ENCODE measurements at places on chromosomes 11 and 22.

GRCh38 chr11:87600938-87601337, 563.2 kb downstream of the TMEM135 start:
- DNase-seq, result peak; percentile 64

- peak; percentile 32 for DNase-seq
Observed at GRCh38 chr11:74822170-74822569, 73.5 kb downstream of the RNF169 start.

GRCh38 chr22:25764270-25765015, 22.5 kb downstream of the MYO18B start:
- DNase-seq, result no peak

- no peak for DNase-seq
Observed at GRCh38 chr22:34975721-34976120, 90.2 kb upstream of the ISX start.

DNA sequence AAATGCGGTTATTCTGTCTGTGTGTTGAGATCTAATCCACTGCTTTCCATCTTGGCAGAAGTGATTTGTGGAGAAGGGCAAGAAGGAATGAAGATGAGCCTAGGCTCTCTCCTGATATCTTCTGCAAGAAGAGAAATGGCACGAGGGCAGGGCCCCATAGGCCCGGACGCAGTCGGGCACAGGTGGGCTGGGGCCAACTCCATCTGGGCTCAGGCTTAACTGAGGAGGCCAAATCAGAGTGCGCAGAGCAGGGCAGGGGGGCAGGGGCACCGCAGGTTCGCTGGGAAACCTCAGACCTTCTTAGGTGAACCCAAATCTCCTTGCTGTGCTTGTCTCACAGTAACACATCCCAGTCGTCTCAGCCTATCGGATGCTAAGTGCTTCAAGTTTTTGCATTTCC, 32.8 kb upstream of the BID start:
- no peak for DNase-seq

GRCh38 chr11:72730243-72730642, 22.0 kb downstream of the ARAP1 start:
- no peak for DNase-seq

- DNase-seq, result no peak
Observed at GRCh38 chr11:1177020-1177770, 19.4 kb downstream of the MUC5AC start.

DNA sequence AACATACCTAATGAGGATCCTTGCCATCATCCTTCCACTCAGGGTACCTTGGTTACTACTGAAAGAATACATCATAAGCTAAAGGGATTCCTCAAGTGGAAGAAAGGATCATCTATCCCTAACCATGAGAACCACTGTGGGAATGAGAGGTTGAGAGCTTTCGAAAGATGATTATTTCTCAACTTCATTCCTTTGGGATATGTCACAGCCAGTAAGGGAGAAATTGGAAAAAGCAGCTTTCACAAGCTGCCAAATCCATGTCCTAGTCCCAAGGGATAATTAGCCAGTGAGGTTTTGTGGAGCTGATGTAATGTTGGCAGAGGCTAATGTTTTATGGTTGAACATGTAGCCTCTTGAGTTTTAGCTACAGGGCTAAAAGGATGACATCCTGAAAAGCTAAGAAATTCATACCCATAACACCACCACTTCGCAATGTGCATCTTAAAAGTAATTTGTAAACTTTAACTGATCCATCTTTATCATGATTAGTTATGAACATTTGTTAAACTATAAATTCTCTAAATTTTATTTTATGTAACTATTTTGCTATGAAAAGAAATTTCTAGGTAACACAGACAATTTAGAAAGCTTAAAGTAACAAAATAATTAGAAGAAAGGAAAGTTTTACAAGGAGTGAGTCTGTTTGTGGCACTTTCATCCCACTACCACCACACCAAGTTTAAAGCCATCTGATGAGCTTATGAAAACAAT, 123.9 kb downstream of the MRTFA start:
- peak; percentile 100 for DNase-seq

GRCh38 chr11:128238521-128239265, 348.7 kb downstream of the ETS1 start:
- no peak for DNase-seq

DNA sequence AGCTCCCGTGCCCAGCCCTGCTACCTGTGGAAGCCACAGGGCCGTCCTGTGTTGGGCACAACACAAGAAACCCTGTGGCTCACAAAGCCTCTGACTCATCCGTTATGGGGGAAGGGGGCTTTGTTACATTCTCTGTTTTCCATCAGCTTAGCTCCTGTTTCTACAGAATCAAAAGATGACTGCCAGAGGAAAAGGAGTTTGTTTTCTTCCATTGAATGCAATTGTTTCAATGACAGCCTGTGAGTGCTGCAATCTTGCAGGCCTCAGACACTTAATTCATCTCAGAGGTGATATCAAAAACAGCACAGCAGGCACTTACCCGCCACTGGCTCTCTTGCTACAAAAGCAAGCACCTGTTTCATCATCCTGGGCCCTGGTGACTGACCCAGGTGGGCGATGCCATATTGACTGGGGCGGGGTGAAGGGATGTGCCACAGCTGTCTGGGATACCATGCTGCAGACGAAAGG, 194.3 kb downstream of the OPCML start:
- DNase-seq, result no peak

GRCh38 chr22:26751217-26751616, 93.8 kb downstream of the MIAT start:
- DNase-seq, result peak; percentile 30

DNA sequence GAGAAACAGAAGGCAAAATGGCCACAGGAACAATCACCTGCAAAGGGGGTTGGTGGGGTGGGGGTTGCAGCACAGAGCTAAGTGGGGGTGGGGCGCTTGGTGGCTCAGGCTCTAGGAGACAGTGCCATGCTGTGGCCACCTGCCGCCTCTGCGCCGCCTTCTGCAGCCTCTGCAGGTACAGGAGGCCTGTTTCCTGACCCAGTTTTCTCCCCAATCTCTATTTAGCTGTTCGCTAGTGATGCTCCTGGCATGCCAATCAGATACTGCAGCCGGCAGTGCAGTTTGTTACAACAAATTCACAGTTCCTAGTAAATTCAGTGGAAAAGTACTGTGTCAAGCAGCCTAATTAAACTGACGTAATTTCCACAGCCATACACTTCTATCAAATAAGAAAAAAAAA, 106.4 kb downstream of the SERGEF start:
- no peak for DNase-seq

DNA sequence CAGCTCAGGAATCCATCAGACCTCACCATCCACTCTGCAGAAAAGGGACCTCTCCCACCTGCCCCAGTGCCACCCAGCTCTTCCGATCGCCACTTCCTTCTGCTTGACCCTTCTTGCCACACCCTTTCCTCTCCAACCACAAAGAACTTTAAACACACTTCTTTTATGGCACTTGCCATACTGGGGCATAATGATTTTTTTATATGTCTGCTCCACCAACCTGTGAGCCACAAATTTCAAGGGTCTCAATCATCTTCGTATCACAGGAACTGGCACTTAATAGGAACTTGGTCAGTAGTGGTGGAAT, 11.7 kb upstream of the MYH9 start:
- DNase-seq, result no peak

- peak; percentile 43 for DNase-seq
Observed at GRCh38 chr11:122267602-122268001, 151.6 kb upstream of the BLID start.

- no peak for DNase-seq
Observed at GRCh38 chr11:66333896-66334604, 2.2 kb downstream of the RIN1 start.

DNA sequence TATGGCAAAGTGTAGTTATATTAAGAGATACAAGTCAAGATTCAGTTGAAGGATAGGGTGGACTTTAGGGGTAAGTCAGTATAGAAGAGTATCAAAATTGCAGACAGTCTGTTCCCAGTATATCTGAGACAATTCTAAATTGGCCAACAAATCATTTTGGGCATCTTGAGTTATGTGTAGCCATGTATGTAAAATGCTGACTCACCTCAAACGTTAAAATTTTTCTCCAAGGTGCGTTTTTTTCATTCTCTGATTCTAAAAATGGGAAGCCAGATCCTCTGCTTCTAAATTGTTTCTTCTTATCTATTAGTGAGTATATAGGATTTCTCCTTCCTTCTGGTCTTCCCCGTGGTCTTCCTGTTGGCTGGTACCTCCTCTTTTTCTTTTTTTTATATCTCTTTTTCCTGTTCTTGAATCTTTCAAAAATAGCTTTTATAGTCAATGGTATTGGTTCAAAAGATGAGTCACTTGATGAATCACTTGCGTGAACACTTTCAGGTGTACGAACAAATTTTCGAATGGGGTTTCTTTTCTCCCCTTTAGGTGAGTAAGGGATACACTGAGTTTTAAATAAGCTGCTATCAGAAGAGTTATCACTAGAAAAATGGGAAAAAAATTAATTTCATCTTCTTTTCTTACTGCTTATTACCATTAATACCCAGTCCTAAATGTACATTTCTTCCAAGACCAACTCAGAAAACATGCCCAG, 3.2 kb downstream of the TAF1D start:
- DNase-seq, result no peak

DNA sequence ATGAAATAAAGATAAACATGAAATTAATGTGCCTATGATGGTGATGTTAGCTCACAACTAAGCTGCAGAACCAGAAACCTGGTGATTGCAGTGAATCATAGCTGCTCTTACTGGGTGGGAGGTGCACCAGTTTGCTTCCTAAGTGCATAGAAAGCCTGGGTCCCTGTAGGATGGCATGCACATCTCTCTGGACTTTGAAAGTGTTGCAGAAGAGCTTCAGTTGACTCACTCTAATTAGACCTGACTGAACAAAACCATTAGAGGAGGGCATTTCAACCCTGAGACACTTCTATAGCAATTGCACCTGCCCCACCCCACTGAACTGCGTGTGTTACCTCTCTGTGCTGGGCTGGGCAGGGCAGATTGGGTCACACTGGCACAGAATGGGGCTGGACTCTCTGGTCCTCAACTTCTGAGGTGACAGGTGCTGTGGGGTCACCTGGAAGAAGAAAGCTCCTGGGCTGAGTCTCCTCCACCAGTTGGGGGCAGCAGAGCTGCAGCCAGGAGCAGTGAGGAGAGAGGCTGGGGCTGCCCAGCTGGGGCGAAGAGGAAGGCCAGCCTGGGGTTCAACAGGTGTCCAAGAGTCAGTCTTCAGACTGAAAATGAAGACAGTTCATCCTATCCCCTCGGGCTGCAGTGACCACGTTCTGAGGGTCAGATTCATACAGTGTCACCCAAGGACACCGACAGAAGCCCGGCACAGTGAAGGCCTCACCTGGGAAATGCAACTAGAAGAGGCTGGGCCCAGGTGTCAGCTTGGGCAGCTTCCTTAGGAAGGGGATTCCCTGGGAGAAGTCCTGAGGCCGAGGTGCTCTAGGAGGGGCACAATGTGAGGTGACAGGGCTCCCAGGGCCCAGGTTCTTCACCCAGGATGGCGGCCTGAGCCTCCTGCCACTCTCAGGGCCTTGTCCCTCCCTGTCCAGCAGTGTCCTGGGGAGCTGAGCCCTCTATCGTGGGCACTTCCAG, 58.1 kb downstream of the GGTLC2 start:
- DNase-seq, result no peak

DNA sequence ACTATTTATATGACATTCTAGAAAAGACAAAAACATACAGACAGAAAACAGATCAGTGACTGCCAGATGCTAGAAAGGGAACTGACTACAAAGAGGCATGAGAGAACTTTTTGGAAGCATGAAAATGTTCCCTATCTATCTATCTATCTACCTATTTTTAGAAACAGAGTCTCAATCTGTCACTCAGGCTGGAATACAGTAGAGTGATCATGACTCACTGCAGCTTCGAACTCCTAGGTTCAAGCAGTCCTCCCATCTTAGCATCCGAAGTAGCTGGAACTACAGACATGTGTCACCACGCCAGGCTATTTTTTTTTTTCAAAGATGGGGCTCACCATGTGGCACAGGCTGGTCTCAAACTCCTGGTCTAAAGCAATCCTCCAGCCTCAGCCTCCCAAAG, 6.9 kb downstream of the SBF2 start:
- DNase-seq, result peak; percentile 31

DNA sequence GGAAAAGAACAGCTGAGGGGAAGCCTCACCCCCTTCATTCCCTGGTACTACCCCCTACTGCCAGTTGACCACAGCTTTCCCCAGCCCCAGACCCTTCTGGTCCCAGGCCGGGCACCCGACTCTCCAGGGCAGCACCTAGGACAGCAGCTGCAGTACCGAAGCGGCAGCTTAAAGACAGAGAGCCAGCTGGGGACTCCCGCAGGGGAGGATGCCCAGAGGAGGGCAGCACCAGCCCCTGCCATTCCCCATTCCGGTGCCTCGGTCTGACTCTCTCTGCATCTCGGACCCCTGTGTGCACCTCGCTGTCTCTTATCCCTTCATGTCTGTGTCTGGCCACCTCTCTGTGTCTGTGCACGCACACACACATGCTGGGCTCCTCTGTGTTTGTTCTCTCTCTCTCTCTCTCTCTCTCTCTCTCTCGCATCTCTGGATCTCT, 9.4 kb downstream of the IGSF9B start:
- DNase-seq, result peak; percentile 52

DNA sequence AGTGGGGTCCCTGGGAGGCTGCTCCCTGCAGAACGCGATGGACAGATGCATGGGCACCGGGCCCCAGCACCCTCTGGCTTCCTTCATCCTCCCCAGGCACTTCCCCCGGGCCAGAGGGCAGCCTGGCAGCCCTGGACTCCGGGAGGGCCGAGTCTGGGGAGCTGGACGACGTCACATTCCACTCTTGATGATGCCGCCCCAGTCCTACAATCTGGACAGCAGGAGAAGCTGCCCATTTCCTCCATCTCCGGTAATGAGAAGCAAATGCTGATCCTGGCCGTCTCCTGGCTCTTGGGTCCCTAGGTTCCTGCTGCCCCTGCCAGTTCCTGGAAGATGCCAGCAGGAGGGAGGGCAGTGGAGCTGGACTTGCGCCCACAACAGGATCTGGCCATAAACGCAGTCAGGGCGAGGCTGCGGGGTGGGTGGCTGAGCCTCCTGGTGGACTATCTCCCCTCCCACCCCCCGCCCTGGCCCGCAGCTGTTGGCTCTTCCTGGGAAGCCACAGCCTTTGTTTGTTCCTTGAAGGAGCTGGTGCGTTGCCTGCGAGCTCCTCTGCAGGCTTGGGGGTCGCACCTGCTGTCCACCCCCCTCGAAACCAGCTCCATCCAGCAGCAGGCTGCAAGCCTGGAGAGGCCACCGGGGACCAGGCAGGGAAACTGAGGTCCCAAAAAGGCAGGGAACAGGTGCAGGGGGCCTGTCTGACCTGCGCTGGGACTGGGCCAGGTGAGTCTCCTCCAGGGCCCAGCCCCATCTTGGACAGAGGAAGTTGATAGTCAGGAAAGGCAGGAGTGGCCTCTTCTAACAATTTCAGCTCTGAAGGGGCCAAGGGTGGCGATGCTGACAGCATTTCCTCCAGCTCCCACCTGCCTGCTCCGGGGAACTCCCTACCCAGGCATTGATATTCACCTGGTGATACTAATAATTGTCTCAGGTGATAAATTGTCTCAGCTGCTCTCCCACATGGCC, 17.9 kb upstream of the MUC6 start:
- DNase-seq, result peak; percentile 9

GRCh38 chr11:10715571-10715970, 22.0 kb upstream of the IRAG1 start:
- DNase-seq, result no peak

GRCh38 chr22:31080164-31080847, 812 bp upstream of the SMTN start:
- no peak for DNase-seq

All from fibroblast of skin of back (primary cell).